ENCODE measurements at places on chromosomes 1 and 21.

DNA sequence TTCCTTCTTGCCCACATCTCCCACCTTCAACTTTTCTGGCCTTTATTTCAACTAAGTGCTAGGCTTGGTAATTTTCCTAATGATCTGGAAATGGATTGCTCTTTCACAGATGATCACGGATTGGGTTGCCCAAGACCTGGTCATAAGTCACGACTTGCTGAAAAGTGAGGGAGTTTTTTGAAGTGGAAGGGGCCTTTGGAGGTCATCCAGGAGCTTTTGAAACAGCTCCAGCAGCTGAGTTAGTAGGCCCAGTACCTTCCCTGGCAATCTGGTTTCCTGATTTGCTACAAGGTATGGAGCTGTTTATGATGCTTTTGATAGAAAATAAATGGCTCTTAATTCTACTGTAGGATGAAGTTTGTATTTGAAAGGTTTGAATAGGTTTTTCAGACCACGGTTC is 20.4 kb downstream of the GREM2 start:
- H3K4me1 ChIP-seq: peaks cover 1% of the 10 kb centered on the region
- H3K36me3 ChIP-seq: no peaks in the 10 kb centered on the region
- H3K4me3 ChIP-seq: no peak overlapping the region

DNA sequence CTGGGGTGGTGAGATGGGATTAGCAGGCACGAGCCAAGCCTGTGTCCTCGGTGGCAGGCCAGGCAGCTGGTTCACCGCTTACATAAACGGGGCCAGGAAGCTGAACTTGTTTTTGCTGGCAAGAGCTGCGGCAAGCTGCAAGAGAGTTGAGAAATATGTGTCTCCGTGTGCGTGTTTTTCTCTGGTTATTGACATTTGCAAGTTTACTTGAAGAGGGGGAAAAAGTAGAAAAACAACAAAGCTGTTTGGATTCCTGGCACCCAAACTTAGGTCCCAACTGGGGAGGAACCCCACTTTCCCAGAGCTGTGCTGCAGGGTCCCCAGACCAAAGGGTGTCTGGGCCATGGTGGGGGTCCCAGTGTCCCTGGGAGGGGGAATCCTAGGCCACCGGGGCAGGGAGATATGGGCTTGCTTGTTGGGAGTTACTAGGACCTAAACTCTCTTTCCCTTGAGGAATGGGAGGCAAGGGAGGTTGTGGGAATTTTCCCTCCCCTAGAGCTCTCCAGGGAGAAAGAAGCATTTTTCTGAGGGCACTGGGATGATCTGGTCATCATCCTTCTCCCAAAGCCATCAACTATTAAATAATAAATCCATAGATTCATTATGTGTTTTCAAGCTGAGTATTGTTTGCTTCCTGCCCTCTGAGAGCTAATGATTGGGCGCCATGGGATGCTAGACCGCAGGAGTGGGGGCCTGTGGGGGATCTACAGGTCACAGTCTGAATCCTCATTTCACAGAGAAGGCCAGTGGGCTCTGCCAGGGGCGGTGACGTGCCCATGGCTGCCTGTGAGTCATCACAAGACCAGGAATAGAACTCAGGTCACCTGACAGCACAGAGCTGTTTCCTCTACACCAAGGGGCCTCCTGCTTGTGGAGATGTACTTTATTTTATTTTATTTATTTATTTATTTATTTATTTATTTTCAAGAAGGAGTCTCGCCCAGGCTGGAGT is 14.8 kb downstream of the IL6R start:
- no peaks in the 10 kb centered on the region for H3K27me3 ChIP-seq
- peak; percentile 56 for DNase-seq
- peak overlapping the region; percentile 26 for H3K27ac ChIP-seq

- DNase-seq: no peak
- no peaks in the 10 kb centered on the region for H3K36me3 ChIP-seq
- H3K27me3 ChIP-seq: no peaks in the 10 kb centered on the region
- H3K4me1 ChIP-seq: no peaks in the 10 kb centered on the region
- no peak overlapping the region for H3K27ac ChIP-seq
Measured at GRCh38 chr21:21114461-21114860, 116.3 kb downstream of the NCAM2 start.

DNA sequence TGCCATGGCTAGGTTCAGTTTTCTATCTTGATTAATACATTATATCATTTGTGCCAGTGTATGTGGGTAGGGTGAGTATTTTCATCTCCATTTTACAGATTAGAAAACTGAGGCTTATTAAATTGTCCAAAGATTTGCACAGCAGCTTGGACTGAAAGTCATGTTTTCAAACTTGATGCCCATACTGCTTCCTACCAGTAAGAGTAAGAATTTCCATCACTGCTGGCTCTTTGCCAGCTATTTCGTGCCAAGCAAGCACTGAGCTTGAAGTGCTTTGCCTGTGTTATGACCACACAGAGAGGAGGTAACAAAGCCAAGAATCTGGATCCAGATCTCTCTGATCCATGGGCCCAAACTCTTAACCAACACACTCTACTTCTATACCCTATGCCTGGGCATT is 295.0 kb downstream of the VAV3 start:
- peaks cover 5% of the 10 kb centered on the region for H3K36me3 ChIP-seq
- peaks cover 26% of the 10 kb centered on the region for H3K4me1 ChIP-seq
- H3K4me3 ChIP-seq: no peak overlapping the region
- no peaks in the 10 kb centered on the region for H3K27me3 ChIP-seq

- H3K27ac ChIP-seq: no peak overlapping the region
- no peaks in the 10 kb centered on the region for H3K4me1 ChIP-seq
- H3K4me3 ChIP-seq: no peak overlapping the region
- no peaks in the 10 kb centered on the region for H3K36me3 ChIP-seq
- DNase-seq: no peak
Measured at GRCh38 chr1:246281639-246282038, 225.4 kb downstream of the SMYD3 start.

- H3K36me3 ChIP-seq: no peaks in the 10 kb centered on the region
- no peaks in the 10 kb centered on the region for H3K4me1 ChIP-seq
- H3K27ac ChIP-seq: no peak overlapping the region
- no peak overlapping the region for H3K4me3 ChIP-seq
- no peak for DNase-seq
- no peaks in the 10 kb centered on the region for H3K27me3 ChIP-seq
Measured at GRCh38 chr1:98749152-98749756, 87.7 kb downstream of the SNX7 start.

DNA sequence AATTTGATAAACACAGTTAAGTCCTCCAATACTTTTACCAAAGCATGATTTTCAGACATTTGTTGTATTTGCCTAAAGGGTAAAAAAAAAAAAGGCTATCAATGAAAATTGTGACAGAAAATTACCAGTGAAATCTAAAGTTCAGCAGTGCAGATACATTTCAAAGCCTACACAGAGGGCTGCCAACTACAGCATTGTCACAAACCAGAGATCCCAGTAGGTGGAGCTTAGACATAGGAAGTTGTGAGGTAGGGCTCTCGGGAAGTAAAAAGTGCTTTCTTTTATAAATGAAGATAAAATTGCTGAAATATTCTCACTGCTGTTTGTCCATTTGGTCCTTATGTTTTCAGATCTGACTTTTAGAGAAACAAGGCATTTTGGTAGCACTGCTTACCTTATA is 123.0 kb downstream of the DYRK1A start:
- H3K27me3 ChIP-seq: no peaks in the 10 kb centered on the region
- H3K36me3 ChIP-seq: peaks cover 37% of the 10 kb centered on the region
- no peak for DNase-seq
- no peak overlapping the region for H3K27ac ChIP-seq

DNA sequence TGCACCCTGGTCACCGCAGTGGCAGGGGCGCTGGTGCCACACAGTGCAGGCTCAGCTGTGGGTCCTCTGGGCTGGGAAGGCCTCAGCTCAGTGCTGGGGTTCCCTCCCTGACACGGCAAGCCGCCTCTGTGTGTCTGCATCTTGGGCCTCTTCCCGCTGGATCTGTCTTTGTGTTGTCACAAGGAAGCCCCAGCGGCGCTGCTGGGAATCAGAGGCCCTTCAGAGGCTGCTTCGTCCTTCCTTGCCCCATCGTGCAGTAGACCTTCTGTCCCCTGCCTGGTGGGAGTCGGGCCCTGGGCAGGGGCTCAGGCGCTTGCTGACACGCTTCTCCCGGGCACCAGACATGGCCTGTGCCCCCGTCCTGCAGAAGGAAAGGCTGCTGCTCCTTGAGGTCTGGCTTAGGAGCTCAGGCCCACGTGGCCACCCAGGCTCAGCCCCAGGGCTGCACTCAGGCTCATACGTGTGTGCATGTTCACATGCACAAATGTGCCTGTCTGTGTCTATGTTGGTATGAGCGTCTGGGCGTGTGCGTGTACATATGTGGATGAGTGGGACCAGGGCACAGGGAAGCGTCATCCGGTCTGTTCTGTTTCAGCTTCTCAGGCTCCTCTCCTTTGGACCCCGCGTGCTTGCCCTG is 24.3 kb upstream of the DIP2A start:
- H3K36me3 ChIP-seq: peaks cover 58% of the 10 kb centered on the region
- H3K4me1 ChIP-seq: no peaks in the 10 kb centered on the region
- no peaks in the 10 kb centered on the region for H3K27me3 ChIP-seq
- DNase-seq: no peak
- no peak overlapping the region for H3K27ac ChIP-seq
- no peak overlapping the region for H3K4me3 ChIP-seq

GRCh38 chr1:31651089-31651420 is 6.4 kb upstream of the PEF1 start:
- H3K36me3 ChIP-seq: peaks cover 32% of the 10 kb centered on the region
- peak overlapping the region; percentile 55 for H3K27ac ChIP-seq
- peak; percentile 75 for DNase-seq
- peaks cover 23% of the 10 kb centered on the region for H3K4me1 ChIP-seq
- H3K27me3 ChIP-seq: no peaks in the 10 kb centered on the region

GRCh38 chr21:38734646-38735365 is 70.9 kb upstream of the ETS2 start:
- peak overlapping the region; percentile 12 for H3K4me3 ChIP-seq
- no peaks in the 10 kb centered on the region for H3K27me3 ChIP-seq
- DNase-seq: peak; percentile 48
- peak overlapping the region; percentile 87 for H3K27ac ChIP-seq
- H3K36me3 ChIP-seq: no peaks in the 10 kb centered on the region

DNA sequence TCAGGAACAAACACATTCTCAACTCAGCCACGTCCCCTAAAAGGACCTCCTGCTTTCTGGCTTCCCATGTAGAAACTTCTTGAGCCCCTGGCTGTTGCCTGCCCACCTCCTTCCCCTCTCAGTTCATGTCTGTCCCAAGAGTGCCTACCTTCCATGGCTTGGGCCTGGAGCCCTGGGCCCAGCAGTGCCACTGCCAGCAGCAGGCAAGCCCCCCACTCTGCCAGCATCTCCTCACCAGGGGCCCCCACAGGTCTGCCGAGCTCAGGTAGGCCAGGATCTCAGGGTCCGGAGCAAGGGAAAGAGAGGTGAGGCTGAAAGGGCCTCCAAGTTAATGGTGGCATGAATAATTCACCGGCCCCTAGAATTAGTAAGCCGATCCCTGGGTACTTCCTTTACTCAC is at the start of gene CDCP2:
Gene CDCP2 (minus strand): TSS at position 305 of the 400 bp plus-strand sequence. CDS start 78 bp downstream, at position 227.
- no peaks in the 10 kb centered on the region for H3K36me3 ChIP-seq
- H3K27ac ChIP-seq: no peak within 1 kb of the TSS

- no peak overlapping the region for H3K27ac ChIP-seq
- DNase-seq: no peak
- H3K27me3 ChIP-seq: no peaks in the 10 kb centered on the region
- no peak overlapping the region for H3K4me3 ChIP-seq
- H3K36me3 ChIP-seq: no peaks in the 10 kb centered on the region
- no peaks in the 10 kb centered on the region for H3K4me1 ChIP-seq
Measured at GRCh38 chr1:65368403-65368802, 52.1 kb upstream of the LEPR start.

- H3K4me1 ChIP-seq: no peaks in the 10 kb centered on the region
- no peak for DNase-seq
- H3K4me3 ChIP-seq: no peak overlapping the region
Measured at GRCh38 chr1:44084998-44085675, 33.5 kb upstream of the KLF17 start.

DNA sequence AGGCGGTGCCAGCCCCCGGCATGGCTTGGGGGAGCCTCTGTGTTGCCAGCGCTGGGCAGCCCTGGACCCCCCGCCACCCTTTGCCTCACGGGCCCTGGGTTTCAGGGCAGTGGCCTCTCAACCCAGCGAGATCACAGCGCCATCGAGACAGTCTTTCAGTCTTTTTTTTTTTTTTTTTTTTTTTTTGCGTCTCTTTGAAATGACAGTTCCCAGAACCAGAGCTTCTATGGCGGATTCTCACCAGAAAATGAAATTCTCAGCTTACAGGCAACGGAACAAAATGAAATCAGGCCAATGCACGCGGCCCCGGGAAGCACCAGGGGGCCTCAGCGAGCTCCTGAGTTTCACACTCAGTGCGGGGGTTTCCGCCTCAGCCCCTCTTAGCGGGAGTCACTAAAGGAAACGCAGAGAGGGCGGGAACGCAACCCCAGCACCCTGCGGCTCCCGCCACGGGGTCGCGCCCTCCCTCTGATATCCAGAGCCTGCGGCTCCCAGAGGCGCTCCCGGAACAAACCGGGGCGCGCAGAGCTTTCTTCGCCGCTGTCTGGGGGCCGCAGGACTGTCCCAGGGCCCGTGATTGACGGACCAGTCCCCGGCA is 8.0 kb upstream of the COL6A1 start:
- H3K27ac ChIP-seq: peak overlapping the region; percentile 91
- H3K36me3 ChIP-seq: no peaks in the 10 kb centered on the region
- peak overlapping the region; percentile 53 for H3K4me3 ChIP-seq
- peak; percentile 63 for DNase-seq

- peaks cover 22% of the 10 kb centered on the region for H3K36me3 ChIP-seq
- no peaks in the 10 kb centered on the region for H3K27me3 ChIP-seq
- H3K4me1 ChIP-seq: no peaks in the 10 kb centered on the region
- H3K4me3 ChIP-seq: no peak overlapping the region
- no peak overlapping the region for H3K27ac ChIP-seq
Measured at GRCh38 chr1:227742738-227743715, 7.8 kb downstream of the SNAP47 start.

DNA sequence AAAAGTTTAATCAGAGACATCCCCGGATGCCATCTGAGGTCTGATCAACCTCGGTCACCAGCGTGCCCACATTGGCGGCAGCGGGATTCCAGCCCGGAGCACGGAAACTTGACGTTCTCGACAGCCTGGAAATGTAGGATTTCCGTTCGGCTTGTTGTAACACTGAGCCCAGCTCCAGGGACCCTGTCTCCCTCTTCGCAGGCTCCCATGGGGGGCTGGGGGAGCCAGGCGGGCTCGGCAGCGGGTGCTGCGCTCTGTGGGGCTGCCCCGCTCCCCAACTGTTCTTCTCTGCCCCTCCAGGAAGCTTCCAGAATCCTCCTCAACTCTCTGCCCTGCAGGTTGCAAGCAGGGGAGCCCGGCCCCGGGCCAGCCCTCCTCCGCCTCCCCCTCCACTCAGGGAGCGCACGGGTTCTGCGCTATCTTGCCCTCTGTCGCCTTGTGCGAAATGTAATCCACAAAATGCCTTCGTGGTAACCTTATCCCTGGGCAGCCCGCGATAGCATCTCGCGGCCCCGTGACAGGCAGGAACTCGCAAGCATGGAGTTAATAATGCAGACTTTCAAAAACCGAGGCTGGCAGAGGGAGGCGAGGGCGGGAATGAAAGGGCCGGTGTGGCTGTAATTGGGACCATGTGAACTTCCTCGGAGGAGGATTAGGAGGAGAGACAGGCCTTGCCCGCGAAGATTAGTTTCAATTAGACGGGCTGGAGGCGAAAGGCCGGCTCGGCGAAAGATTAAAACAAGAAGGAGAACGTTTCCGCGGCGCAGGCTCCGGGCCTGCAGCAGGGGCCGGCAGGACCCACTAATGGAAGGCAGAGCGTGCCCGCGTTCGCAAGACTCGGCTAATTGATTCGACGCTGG is 53.9 kb upstream of the TTC34 start:
- H3K27me3 ChIP-seq: no peaks in the 10 kb centered on the region
- DNase-seq: no peak
- H3K36me3 ChIP-seq: no peaks in the 10 kb centered on the region
- no peaks in the 10 kb centered on the region for H3K4me1 ChIP-seq

GRCh38 chr1:33180226-33180910 is 1.5 kb downstream of the TRIM62 start:
- peak overlapping the region; percentile 28 for H3K4me3 ChIP-seq
- H3K4me1 ChIP-seq: no peaks in the 10 kb centered on the region
- DNase-seq: no peak

GRCh38 chr1:19764848-19765247 is 34.9 kb downstream of the TMCO4 start:
- H3K4me3 ChIP-seq: no peak overlapping the region
- H3K4me1 ChIP-seq: peaks cover 6% of the 10 kb centered on the region
- peak; percentile 63 for DNase-seq

All from large intestine (tissue), 12 donors.